ENCODE measurements at places on chromosomes 11 and 22. TPM values are rescaled to one million over a fixed set of nuclear protein-coding genes. Genes with fewer than 3 reads are reported as not detected.

The TOM1 gene
- total RNA-seq = 23.5 TPM

The SYNGR1 gene
- 35.3 TPM for total RNA-seq

The ZNF70 gene
- 3.3 TPM for total RNA-seq

The AIFM3 gene
- 2.6 TPM for total RNA-seq

The CLMP gene
- 18.2 TPM for total RNA-seq

The SF3A1 gene
- total RNA-seq = 272 TPM

The NXF1 gene
- 44.7 TPM for total RNA-seq

The OR52E1 gene
- total RNA-seq = not detected

The OR52E8 gene
- total RNA-seq = not detected

The C11orf24 gene
- total RNA-seq = 53.7 TPM

The DKK3 gene
- total RNA-seq = 20.6 TPM

The FBLN1 gene
- 219 TPM for total RNA-seq

The PRR33 gene
- not detected for total RNA-seq

The LRFN4 gene
- total RNA-seq = 70.3 TPM

The PIWIL4 gene
- total RNA-seq = 0.62 TPM

The BTBD18 gene
- total RNA-seq = not detected

The TSGA10IP gene
- total RNA-seq = 4.1 TPM

The APOBEC3B gene
- total RNA-seq = 4.0 TPM

The GUCY1A2 gene
- 0.90 TPM for total RNA-seq
